ENCODE measurements at places on chromosomes 7 and 10. TPM values are rescaled to one million over a fixed set of nuclear protein-coding genes. Genes with fewer than 3 reads are reported as not detected.

Gene GIMAP4
- 31.2 TPM for total RNA-seq

Gene ACTL6B
- not detected for total RNA-seq

Gene CREB5
- total RNA-seq: 9.8 TPM

Gene AKR1C3
- total RNA-seq: 27.1 TPM

Gene PCGF6
- total RNA-seq: 5.4 TPM

Gene HMX3
- not detected for total RNA-seq

Gene GPR26
- total RNA-seq: not detected

Gene PTPRN2
- 1.3 TPM for total RNA-seq

GRCh38 chr7:44163591-44163990 is 22.5 kb upstream of the MYL7 start:
- H3K27ac ChIP-seq: no peak overlapping the region
- no peak overlapping the region for H3K4me3 ChIP-seq
- H3K4me1 ChIP-seq: peaks cover 13% of the 10 kb centered on the region
- no peaks in the 10 kb centered on the region for H3K27me3 ChIP-seq
- no peaks in the 10 kb centered on the region for H3K36me3 ChIP-seq

- DNase-seq: no peak
- H3K36me3 ChIP-seq: no peaks in the 10 kb centered on the region
- H3K4me3 ChIP-seq: no peak overlapping the region
- H3K27me3 ChIP-seq: no peaks in the 10 kb centered on the region
Measured at GRCh38 chr10:70355051-70356021, 27.1 kb downstream of the LRRC20 start.

DNA sequence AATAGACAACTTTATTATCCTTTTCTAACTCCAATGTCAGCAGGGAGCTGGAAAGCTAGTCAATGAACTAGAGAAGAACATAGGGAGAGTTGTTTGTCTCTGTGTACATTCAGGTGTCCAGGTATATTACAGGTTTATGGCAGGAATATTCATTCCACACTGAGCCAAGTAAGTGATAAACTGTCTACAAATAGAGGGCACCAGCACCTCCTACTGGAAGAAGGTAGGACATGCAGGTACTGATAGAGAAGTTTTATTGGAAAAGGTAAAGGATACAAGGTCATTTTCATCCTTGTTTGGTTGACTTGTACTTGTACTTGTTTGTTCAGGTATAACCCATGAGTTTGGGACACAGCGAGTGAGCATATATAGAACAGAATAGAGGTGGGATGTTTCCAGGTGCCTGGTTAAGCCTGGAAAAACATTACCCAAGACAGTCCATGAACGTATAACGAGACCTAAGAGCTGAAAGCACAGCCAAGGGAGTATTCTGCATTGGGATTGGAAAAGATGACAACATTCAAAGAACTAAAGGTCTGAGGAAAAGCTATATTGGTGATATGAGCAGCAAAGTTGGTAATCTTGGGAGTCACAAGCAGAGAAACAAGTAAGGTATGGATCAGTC is 61.4 kb upstream of the PPP1R3C start:
- no peak overlapping the region for H3K4me3 ChIP-seq
- no peak overlapping the region for H3K27ac ChIP-seq
- H3K4me1 ChIP-seq: no peaks in the 10 kb centered on the region
- no peaks in the 10 kb centered on the region for H3K36me3 ChIP-seq
- no peaks in the 10 kb centered on the region for H3K27me3 ChIP-seq

- H3K4me1 ChIP-seq: no peaks in the 10 kb centered on the region
- no peak for DNase-seq
- no peaks in the 10 kb centered on the region for H3K27me3 ChIP-seq
- no peaks in the 10 kb centered on the region for H3K36me3 ChIP-seq
- H3K27ac ChIP-seq: no peak overlapping the region
- no peak overlapping the region for H3K4me3 ChIP-seq
Measured at GRCh38 chr7:114548081-114548980, 133.7 kb downstream of the FOXP2 start.

- H3K36me3 ChIP-seq: peaks cover 50% of the 10 kb centered on the region
- no peaks in the 10 kb centered on the region for H3K27me3 ChIP-seq
- H3K4me1 ChIP-seq: peaks cover 10% of the 10 kb centered on the region
- no peak for DNase-seq
Measured at GRCh38 chr7:117135553-117135891, 182.2 kb downstream of the ST7 start.

- no peak overlapping the region for H3K27ac ChIP-seq
- H3K4me3 ChIP-seq: no peak overlapping the region
- no peak for DNase-seq
- no peaks in the 10 kb centered on the region for H3K4me1 ChIP-seq
- H3K27me3 ChIP-seq: no peaks in the 10 kb centered on the region
- H3K36me3 ChIP-seq: no peaks in the 10 kb centered on the region
Measured at GRCh38 chr7:111229916-111230315, 139.0 kb downstream of the LRRN3 start.

DNA sequence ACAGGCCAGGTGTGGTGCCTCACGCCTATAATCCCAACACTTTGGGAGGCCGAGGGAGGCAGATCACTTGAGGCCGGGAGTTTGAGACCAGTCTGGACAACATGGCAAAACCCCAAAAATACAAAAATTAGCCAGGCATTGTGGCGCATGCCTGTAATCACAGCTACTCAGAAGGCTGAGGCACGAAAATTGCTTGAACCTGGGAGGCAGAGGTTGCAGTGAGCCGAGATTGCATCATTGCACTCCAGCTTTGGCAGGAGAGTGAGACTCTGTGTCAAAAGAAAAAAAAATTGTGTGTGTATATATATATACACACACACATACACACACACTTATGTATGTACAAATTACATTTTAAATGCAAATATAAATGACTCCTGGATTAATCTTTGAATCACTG is 76.8 kb upstream of the LRRN3 start:
- H3K27me3 ChIP-seq: no peaks in the 10 kb centered on the region
- H3K36me3 ChIP-seq: no peaks in the 10 kb centered on the region
- no peak overlapping the region for H3K27ac ChIP-seq
- no peak overlapping the region for H3K4me3 ChIP-seq
- DNase-seq: no peak

- no peaks in the 10 kb centered on the region for H3K27me3 ChIP-seq
- H3K4me1 ChIP-seq: no peaks in the 10 kb centered on the region
- no peak overlapping the region for H3K4me3 ChIP-seq
- no peak for DNase-seq
- no peak overlapping the region for H3K27ac ChIP-seq
Measured at GRCh38 chr7:91656541-91657482, 223.7 kb downstream of the MTERF1 start.

GRCh38 chr7:7271094-7271874 is 88.9 kb downstream of the C1GALT1 start:
- H3K4me3 ChIP-seq: no peak overlapping the region
- no peaks in the 10 kb centered on the region for H3K36me3 ChIP-seq
- H3K27ac ChIP-seq: no peak overlapping the region
- H3K4me1 ChIP-seq: no peaks in the 10 kb centered on the region
- no peaks in the 10 kb centered on the region for H3K27me3 ChIP-seq
